Glutamatergic neuron (in vitro differentiated cells): ENCODE measurements at places on chromosomes 12 and 14. TPM values are rescaled to one million over a fixed set of nuclear protein-coding genes. Genes with fewer than 3 reads are reported as not detected.

DNA sequence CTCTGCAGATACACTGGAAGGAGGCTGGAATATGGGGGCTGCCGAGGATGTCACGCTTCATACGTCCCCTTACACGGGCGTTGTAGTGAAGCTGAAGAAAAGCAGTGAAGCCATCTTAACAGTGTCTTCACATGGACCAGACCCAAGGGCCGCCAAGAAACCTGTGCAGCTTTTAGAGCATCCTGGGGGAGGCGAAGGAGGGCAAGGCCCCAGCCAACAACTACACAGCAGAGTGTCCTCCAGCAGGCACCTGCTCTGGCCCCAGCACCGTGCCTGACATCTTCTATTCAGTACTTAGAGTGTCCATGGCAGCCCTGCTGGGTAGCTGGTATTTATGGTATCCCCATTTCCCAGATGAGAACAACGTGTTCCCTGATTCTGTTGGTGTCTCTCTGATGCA lies 48.9 kb upstream of the RIN3 start:
- peaks cover 6% of the 10 kb centered on the region for H3K36me3 ChIP-seq
- peaks cover 3% of the 10 kb centered on the region for H3K4me1 ChIP-seq
- no peak overlapping the region for H3K27ac ChIP-seq
- no peak for DNase-seq

DNA sequence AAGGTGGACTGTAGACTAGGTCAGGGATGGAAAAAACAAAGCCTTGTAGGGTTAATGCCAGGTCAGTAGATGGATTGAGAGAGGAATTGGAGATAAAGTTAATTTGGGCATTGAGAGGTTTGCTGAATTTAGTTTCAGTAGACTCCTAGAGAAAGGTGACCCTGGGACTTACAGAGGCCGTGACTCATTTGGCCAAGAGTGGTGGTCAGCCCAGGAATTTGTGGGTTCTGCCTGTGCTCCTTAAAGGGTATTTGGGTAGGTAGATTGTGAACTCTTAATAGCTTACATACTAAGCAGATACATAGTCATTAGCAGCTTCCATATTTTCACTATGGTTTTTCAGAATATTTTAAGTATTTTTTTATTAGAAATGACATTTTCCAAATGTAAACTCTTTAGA lies 21.8 kb downstream of the PLEKHA5 start:
- no peak overlapping the region for H3K27ac ChIP-seq
- H3K27me3 ChIP-seq: peaks cover 3% of the 10 kb centered on the region
- H3K4me1 ChIP-seq: peaks cover 9% of the 10 kb centered on the region
- H3K4me3 ChIP-seq: no peak overlapping the region

GRCh38 chr12:69151254-69151764 lies 88.1 kb upstream of the CPSF6 start:
- H3K4me1 ChIP-seq: no peaks in the 10 kb centered on the region
- no peak for DNase-seq
- H3K27ac ChIP-seq: no peak overlapping the region
- no peaks in the 10 kb centered on the region for H3K27me3 ChIP-seq
- no peak overlapping the region for H3K4me3 ChIP-seq
- H3K36me3 ChIP-seq: no peaks in the 10 kb centered on the region

GRCh38 chr12:110750784-110751461 lies 8.2 kb upstream of the PPP1CC start:
- peaks cover 3% of the 10 kb centered on the region for H3K4me1 ChIP-seq
- DNase-seq: no peak
- no peak overlapping the region for H3K27ac ChIP-seq
- no peaks in the 10 kb centered on the region for H3K27me3 ChIP-seq
- no peak overlapping the region for H3K4me3 ChIP-seq

DNA sequence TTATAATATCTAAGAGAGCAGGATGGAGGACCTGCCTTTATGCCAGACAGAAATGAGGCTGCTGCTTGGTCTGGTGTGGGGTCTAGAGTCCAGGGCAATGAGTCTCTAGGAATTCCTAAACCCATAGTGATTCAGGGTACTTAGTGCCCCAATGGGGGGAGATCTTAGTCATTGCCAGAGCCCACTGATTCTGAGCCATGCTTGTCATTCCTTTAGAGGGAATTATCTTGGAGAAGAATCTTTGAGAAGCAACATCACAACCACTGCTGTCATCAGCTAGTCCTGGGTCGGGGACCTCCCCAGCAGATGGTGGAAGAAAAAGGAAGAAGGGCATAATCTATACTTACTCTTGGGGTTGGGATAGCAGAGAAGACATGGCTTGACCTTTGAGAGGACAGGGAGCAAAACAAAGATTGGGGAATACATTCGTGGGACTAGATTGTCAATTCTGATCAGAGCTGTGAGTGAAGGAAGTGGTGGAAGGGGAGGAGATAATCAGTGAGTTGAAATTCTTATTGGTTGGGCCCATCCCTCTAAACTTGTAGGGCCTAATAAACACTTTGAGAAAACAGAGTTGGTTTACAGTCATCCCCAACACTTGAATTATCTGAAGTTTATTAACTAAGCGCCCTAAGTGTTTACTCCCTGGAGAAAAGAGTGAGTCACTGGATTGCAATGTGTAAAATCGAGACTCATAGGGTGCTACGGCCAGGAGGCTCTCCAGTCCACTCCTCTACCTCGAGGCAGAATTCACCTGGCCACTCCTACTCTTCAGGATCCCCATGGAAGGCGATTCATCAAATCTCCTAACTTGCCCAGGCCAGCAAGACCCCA lies 3.0 kb upstream of the KRT3 start:
- peaks cover 2% of the 10 kb centered on the region for H3K27me3 ChIP-seq
- H3K4me3 ChIP-seq: no peak overlapping the region
- H3K4me1 ChIP-seq: peaks cover 2% of the 10 kb centered on the region

DNA sequence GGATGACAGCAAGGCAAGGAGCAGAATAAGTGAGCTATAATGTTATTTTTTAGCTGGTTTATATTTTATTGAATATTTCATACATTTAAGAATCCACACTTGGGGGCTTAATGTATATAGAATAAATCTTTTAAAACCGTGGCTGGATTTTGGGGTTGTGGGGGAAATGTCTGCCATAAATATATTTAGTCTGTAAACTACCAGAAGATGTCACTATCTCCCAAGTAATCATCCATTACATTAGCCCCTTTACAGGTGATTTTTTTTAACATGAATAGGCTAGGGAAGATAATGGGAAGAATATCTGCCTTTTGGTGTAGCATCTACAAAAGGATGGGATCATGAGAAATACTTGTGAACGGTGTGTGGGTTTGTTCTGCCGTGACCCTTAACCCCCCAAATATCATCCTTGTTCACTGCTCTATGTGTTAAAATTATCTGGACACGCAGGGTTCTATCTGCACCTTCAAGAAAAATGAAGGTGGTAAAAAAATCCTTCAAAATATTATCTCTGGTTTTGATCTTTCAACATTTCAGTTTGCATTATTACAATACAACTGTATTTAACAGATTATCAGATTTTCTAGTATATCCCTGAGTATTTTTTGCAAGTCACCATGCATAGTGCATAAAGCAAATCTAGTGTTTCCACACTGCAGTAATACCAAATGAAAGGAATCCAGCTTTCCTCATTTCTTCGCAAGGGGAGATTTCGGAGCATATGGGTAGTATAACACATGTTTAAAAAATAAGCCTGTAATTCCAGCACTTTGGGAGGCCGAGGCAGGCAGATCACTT lies 8.0 kb upstream of the SLC17A8 start:
- H3K4me3 ChIP-seq: no peak overlapping the region
- no peaks in the 10 kb centered on the region for H3K27me3 ChIP-seq
- no peaks in the 10 kb centered on the region for H3K4me1 ChIP-seq
- no peak overlapping the region for H3K27ac ChIP-seq
- H3K36me3 ChIP-seq: no peaks in the 10 kb centered on the region

- H3K4me3 ChIP-seq: no peak overlapping the region
- H3K27me3 ChIP-seq: peaks cover 6% of the 10 kb centered on the region
- DNase-seq: no peak
- peaks cover 3% of the 10 kb centered on the region for H3K36me3 ChIP-seq
- H3K4me1 ChIP-seq: peaks cover 35% of the 10 kb centered on the region
These were observed 12.9 kb downstream of the NCOR2 start for GRCh38 chr12:124554429-124555029.

DNA sequence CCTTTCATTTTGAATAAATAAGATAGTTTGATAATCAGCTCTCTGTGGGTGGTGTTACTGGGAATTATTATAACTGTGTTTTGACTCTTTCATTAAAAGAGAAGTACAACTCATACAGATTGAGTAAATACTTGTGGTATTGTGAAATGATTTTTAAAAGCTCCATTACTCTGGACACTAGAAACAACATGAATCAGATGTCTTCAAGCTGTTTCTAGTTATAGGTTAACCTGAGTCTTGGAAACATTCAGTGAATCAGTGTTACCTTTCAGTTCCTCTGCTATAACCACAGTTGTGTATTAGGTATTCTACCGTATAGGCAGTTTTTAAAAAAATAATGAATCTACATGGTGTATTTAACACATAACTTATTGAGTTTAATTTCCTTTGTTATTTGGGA lies 128.4 kb upstream of the SSTR1 start:
- H3K27me3 ChIP-seq: no peaks in the 10 kb centered on the region
- H3K27ac ChIP-seq: no peak overlapping the region
- no peak overlapping the region for H3K4me3 ChIP-seq
- no peaks in the 10 kb centered on the region for H3K4me1 ChIP-seq
- H3K36me3 ChIP-seq: no peaks in the 10 kb centered on the region
- DNase-seq: no peak

The ZNF891 gene
- total RNA-seq: 9.2 TPM

The IRAK3 gene
- total RNA-seq: 3.9 TPM
